Activated CD8-positive, alpha-beta T cell treated with anti-CD3 and anti-CD28 coated beads for 36 hours (primary cell): ENCODE measurements at places on chromosomes 5 and 9. TPM values are rescaled to one million over a fixed set of nuclear protein-coding genes. Genes with fewer than 3 reads are reported as not detected.
A peak's percentile ranks its signal among the peaks of the same experiment; 100 is the strongest.

GRCh38 chr5:4704951-4705350 lies 435.2 kb upstream of the ADAMTS16 start:
- no peak for DNase-seq

- DNase-seq, result no peak
Observed at GRCh38 chr9:80794197-80794596, 895.1 kb downstream of the TLE1 start.

- no peak for DNase-seq
Observed at GRCh38 chr5:159978358-159978757, 30.6 kb upstream of the TTC1 start.

DNA sequence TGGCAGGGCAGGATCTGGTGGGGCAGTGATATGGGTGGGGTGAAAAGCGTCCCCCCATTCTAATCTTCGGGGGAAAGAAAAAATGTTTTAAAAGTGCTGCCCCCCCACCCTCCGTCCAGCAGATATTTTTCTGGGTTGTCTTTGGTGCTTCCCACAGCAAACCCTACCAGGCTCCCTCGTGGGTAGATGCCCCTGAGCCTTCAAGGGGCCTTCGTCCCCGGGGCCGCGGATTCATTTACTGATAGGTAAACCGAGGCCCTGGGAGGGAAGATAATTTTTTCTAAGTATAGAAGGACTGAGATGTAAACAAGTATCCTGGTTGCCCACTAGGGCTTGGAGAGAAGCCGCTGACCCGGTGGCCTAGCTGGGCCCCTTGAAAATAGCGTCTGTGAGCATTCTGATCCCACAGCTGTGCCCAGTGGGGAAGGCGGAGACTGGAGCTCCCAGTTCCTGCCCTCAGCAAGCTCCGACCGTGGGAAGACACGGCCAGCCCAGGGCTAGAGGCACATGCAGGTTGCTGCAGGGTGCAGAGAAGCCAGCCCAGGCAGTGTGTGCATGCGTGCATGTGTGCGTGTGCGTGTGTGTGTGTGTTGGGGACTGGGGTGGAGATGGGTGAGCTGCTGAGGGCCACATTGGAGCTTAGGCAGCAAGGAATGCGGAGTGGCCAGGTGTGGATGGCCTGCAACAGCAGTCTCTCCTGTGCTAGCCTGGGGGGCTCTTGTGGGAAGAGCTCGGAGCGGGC lies 6.0 kb upstream of the RXRA start:
- no peak for DNase-seq

DNA sequence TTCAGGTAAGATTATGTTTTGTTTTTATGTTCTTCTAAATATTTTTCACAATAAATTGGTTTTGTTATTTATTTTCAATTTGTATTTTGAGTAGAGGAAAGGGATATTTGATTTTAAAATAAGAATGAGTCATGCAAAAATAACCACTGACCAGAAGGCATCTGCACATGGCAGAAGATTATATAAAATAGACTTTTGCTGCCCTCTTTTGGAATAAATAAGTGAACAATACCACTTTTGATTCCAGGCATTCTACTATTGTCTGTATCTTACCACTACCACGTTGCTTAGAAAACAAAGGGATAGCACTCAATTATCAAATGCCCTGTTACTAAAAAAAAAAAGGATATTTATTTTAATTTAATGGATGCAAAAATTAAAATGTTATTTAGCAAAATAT lies 227.3 kb upstream of the ITGA1 start:
- DNase-seq, result no peak

DNA sequence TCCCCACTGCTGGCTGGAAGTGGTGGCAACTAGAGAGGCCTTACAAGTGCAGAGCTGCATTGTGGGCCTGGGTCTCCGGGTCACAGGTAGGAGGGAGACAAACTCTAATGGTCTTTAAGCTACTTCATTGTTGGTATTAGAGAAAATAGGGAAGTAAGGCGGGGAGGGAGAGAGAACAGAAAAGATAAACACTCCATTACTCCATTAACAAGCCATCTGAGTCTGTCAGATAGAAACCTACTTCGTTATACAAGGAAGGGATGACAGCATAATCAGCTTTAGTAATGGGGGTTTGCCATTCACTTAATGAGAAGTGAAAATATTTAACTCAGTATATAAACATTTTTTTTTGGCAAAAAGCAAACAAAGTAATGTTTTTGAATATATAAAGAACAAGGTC lies 107.4 kb downstream of the TLE1 start:
- no peak for DNase-seq

DNA sequence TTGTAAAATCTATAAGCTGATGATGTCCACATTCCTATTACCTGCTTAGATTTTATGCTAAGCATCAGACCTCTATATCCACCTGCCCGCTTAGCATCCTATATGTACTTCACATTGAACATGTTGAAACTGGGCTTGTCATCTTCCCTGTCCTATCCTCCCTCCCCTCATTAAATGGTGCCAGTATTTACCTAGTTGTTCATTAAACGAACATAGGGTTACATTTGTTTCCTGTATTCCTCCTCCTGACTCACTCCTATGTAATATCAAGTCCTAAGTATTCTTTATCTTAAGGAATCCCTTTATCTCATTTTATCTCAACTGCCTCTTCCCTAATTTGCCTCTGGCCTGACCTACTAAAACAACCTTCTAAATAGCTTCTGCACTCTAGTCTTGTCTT lies 177.8 kb upstream of the MEF2C start:
- no peak for DNase-seq

- DNase-seq, result no peak
Observed at GRCh38 chr9:87855061-87855460, 27.6 kb upstream of the SPATA31E1 start.

DNA sequence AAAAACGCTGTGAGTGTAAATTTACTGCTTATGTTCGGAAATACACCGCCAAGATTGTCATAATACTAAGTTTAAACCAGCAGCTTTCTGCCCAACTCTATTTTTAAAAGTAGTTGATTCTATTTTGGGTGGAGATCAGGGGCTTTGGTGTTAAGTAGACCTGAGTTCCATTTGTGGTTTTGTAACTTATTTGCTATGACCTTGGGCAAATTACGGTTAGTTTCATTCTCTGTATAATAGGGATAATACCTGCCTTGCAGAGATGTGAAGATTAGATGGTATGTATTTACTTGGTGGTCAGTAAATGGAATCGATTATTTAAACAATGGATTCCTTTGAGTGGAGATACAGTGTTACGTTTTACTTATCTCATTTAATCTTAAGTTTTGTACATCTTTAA lies 1.6 kb downstream of the RAD23B start:
- no peak for DNase-seq

GRCh38 chr5:175471628-175472027 lies 6.7 kb upstream of the SFXN1 start:
- peak; percentile 87 for DNase-seq

DNA sequence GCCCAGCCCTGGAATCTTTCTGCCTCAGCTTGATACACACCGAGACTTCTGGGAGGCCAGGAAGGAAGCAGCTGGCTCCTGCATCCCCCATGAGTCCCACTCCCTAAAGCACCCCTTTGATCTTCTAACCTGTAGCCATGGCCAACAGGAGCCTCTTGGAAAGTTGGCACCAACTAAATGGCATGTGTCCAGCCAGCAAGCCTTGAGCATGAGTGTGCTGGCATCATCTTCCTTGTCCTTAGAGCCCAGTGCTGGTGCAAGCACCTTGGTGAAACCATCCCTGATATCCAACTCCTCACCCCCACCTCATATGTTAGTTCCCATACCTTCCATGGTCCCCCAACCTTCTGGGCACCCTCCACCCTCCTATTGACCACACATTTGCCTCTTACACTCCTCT lies 130.4 kb downstream of the CRB2 start:
- DNase-seq, result no peak

GRCh38 chr9:37508834-37509206 lies 23.1 kb downstream of the POLR1E start:
- DNase-seq, result no peak

DNA sequence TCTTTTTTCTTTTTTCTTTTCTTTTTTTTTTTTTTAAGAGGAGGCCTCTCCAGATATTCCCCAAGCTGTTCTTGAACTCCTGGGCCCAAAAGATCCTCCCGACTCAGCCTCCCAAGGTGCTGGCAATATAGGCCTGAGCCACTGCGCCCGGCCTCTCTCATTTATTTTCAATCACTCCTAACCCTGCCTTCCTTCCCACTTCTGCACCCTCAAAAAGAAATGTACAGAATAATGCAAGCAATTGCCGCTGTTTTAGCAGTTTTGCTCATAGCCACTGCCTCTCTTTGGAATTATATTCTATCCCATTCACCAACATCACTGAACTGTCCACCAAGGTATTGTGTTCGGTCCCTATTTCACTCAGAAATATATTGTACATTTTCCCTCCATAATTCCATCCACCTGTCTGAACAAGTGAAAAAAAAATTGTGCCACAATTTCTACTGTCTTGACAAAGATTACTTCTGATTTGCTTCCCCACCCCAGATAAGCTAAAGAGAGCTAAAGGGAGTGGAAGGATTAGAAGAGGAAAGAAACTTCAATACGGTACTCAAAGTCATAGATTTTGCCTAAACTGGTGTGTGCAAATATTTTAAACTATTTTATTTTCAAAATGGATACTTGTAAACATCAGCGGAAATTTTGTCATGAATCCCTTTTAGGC lies 1.9 kb downstream of the FNBP1 start:
- peak; percentile 41 for DNase-seq

DNA sequence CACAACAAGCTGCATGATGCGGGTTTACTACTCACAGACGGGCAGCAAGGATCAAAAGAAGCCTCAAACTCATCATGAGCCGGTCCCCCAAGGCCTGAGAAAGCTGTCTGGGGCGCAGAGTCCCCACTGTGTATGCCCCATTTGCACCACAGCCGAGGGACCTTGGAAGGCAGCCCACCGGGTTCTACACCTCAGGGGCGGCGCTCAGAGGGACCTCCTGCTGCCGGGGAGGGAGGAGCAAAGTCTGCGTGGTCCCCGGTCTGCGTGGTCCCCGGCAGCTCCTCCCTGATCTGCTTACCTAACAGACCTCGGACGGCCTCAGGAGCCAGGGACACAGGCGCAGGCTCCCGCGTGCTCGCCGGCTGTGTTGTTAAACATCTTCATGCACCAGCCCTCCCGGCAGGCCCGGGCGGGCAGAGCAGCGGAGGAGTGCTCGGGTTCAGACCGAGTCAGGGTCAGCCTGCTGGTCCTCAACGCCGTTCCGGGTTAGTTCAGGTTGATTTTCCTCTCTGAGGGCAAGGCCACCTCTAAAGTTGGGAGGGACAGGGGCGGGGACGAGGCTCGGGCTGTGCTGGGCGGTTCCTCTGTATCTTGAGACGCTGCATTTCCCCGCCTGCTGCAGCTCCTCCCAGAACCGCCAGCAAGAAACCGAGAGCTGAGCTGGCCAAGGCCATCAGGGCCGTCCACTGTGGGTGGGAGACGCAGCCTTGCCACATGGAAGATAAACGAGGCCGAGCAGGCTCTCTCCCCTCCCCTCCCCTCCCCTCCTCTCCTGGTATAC lies 74.6 kb downstream of the MRPL36 start:
- peak; percentile 40 for DNase-seq

DNA sequence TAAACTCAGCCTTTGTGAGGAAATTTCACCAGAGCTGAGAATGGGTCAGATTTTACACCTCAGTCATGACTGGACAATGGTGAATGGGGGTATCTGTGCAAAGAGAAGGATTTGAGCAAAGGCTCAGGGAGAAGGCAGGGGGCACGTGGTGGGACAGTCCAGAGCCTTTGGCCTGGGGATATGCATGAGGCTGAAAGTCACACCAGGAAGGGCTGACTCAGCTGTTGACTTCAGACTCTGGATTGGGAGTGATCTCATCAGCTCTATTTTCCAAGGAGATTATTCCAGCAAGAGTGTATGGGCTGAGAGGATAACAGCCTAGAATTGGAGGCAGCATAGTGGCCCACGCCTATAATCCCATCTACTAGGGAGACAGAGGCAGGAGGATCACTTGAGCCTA lies 53.6 kb downstream of the SAXO1 start:
- DNase-seq, result no peak

DNA sequence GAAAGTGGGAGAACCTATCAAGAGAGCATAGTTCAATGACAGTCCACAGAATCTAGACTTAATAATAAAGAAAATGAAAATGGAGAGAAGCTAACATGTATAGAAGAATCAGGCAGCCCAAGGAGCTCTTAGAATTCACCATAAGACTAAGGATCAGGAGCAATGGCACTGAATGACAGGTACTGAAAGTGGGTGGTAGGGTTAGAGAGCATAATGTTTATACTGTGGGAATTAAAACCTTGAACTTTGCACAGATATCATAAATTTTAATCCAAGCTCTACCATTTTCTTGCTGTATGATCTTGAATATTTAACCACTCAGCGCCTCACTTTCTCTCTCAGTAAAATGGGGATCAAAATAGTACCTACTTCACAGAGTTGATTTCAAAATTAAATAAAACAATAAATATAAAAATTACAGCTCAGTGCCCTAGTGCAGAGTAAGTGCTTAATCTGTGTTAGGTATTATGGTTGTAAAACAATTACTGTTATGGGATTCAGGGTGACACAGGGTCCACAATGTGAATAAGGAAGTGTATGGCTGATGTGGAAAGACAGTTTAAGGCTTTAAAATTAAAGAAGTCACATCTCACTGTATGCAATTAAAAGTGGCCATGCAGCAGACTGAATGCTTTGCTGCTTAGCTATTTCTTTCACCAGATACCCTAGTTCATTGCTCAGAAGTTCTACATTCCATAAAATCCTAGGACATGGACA lies 319.8 kb downstream of the HINT1 start:
- no peak for DNase-seq

- DNase-seq, result no peak
Observed at GRCh38 chr5:137730336-137730735, 5.6 kb downstream of the KLHL3 start.

DNA sequence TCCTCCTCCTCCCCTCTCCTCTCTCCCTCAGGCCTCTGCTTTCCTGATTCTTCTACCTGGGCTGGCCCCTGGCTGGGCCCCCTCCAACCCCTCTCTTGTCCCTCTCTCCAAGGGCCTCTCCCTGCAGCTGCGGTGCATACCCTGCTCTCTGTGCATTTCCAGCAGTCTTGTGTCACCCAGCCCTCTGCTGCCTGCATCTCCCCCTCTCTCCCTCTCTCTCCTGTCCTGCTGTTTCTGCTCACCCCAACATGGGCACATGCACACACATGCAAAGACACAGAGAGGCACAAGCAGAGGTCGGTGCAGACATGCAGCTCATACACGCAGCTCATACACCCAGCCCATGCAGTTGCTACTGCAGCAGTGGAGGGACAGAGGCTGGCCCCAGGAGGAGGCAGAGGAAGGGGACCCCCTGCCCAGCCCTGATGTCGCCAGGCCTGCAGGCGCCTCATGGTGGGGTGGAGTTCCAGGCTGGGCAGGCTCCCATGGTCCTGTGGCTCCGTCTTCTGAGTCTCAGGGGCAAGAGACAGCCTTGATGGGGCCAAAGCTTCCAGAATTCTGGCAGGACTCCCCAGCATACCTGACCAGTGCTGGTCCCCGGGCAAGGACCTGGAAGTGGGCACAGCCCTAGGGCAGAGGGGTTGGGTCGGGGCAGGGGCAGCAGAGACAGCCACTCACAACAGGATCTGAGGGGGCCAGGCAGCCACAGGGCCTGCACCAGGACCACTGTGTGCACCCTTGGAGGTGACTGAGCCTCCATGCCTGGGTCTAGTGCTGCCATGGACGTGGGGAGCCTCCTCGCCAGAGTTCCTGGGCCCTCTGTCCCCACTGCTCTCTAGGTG lies 216.9 kb downstream of the C9orf50 start:
- no peak for DNase-seq

- no peak for DNase-seq
Observed at GRCh38 chr9:127192744-127193143, 70.3 kb upstream of the ANGPTL2 start.

The ENG gene
- total RNA-seq, result 14.2 TPM

The CDC20B gene
- not detected for total RNA-seq

The ZDHHC21 gene
- total RNA-seq, result 5.2 TPM

The SYNPO gene
- 0.22 TPM for total RNA-seq

The SV2C gene
- 0.07 TPM for total RNA-seq

The PCDHGA7 gene
- not detected for total RNA-seq

The PCA3 gene
- total RNA-seq, result not detected

The UBAP1 gene
- total RNA-seq, result 29.8 TPM

The ITK gene
- 229 TPM for total RNA-seq

The PCDHGA3 gene
- total RNA-seq, result not detected
